AG09309 (cell line): ENCODE measurements at places on chromosomes 11 and 22.

DNA sequence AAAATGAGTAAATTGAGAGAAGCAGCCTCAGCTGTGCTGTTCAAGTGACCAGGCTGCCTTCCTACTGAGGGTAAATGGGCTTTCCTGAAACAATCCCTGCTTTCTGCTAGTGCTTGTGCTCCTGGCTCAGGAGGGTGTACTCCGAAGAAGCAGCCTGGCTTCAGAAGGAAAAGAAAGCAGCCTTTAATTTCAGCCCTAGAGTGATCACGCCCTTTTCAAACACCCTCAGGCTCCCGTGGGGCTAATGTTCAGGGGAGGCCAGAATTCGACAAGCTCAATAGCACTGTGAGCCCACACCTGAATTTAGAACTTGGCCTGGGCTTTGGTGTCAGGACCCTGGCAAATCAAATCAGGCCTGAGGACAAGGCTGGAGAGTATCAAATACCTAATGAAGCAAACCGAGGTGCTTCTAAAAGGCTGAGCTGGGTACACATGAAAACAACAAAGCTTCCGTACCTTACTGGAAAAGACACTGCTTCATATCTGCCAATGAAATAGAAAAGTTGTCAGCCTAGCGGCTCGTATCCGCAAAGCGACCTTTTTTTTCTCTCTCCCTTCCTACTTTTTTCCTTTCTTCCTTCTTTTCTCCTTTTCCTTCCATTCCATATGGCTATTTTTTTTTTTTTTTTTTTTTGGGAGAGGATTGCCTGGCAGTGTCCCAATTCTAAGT lies 387.8 kb downstream of the SOX6 start:
- no peak for DNase-seq

GRCh38 chr11:122004446-122004845 lies 111.6 kb downstream of the BLID start:
- no peak for DNase-seq

DNA sequence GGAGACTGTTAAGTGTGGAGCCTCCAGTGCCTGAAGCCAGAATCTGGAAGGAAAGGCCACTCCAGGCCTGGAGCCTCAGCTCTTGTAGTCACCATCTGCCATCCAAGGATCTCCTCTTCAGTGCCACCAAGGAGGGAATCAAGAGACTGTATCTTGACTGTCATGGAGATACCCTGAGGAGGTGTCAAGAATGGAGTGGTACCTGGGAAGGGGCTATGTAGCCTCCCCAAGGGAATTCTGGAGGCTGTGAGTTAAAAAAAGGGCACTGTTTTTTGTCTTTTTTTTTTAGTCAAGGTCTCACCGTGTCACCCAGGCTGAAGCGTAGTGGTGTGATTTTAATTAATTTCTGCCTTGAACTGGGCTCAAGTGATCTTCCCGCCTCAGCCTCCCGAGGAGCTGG lies 3.2 kb upstream of the C22orf15 start:
- DNase-seq = no peak

DNA sequence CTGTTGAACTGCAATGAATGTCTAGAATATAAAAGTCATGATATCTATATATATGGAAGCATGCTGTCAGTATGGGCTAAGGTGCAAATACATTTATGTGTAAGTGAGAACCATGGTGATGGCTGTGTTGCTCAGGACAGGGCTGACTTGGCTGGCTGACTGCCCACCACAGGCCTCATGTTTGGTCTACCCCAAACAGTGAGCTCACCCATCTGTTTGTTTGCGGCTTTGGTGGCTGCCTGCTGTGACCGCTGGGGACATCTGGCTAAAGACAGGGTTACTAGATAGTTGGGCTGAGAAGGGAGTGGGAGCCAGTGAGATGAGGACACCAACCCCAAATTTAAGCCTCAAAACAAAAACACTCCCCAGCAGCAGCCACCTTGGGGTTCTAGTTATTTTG lies 6.3 kb downstream of the CD44 start:
- no peak for DNase-seq

DNA sequence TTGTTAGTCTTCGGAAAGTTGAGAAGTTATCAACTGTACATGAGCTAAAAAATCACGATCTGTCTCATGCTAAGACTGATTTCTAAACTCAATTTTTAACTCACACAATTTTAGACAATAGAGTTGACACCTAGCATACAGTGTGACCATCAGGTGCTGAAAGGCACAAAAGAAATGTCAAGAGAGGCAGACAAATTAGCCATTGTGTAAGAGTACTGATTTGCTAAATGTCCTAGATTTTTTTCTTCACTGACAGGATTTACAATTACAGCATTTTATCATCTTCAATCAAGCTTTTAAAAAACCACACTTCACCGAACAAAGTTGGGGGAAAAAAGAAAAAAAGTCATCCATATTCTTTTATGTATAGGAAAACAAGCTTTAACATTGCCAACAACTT lies 7.0 kb downstream of the LGR4 start:
- no peak for DNase-seq

- no peak for DNase-seq
Observed at GRCh38 chr11:16291729-16292128, 64.6 kb downstream of the SOX6 start.

- no peak for DNase-seq
Observed at GRCh38 chr11:68950270-68950669, 30.5 kb downstream of the MRGPRD start.

GRCh38 chr11:91700854-91701253 lies 523.8 kb upstream of the FAT3 start:
- no peak for DNase-seq

DNA sequence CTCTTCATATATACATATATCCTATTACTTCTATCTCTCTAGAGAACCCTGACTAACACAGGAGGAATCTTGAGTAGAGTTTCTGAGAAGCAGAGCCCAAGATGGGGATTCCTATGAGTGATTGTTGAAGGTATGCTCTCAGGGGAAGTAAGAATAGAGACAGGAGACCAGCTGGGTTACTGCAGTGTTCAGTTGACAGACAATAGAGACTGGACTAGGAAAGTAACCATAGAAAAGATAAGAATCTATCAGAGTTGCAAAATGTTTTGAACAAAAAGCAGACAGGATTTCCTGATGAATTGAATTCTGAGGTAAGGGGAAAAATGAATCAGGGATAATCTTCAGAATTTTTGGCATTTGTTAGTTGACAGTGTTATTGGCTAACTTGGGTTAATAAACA lies 54.4 kb downstream of the SLC17A6 start:
- DNase-seq = no peak

GRCh38 chr11:126357055-126357962 lies 1.8 kb downstream of the ST3GAL4 start:
- no peak for DNase-seq

DNA sequence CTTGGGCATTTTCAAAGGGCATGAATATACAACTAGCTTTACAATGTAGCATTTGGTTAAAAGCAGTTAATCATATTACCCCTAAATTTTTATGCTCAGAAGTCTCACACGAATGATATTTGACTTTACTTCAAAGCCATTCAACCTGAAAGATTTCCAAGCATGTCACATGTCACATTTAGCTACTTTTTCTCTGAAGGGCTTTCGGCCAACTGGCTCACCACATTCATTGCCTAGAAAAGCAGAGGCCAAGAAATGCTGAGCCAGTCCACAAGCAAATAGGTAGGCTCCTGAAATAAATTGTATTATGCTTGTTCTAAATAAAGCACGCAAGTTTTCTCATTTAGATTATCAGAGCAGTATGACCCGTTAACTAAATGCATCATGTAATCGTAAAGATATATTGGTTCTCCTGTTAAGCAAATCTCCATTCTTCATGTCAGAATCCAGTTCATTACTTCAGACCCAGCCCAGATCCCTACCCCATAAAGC lies 30.6 kb downstream of the PAX6 start:
- DNase-seq = no peak

DNA sequence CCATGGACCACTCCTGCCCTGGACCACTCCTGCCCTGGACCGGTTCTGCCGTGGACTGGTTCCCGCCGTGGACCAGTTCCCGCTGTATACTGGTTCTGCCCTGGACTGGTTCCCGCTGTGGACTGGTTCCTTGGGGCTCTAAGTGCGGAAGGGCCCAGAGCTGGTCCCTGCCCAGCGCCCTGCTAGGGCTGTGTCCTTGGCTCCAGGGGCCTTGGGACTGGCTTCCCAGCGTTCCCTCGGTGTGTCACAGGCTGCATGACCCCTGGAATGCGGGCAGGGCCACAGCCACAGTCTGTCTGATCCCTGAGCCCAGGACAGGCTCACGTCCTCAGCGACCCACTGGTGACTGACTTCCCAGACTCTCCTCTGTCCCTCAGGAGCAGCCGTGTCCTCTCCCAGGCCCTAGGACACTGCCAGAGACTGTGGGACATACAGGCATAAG lies 412.2 kb downstream of the TBC1D22A start:
- no peak for DNase-seq

DNA sequence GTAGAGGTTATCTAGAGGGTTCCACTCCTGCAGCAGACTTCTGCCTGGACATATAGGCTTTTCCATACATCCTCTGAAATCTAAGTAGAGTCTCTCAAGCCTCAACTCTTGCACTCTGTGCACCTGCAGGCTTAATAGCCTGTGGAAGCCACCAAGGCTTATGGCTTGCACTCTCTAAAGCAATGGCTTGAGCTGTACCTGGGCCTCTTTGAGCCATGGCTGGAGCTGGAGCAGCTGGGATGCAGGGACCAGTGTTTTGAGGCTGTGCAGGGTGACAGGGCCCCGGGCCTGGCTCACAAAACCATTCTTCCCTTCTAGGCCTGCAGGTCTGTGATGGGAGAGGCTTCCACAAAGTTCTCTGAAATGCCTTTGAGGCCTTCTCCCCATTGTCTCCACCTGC lies 2.9 kb upstream of the NXPE4 start:
- no peak for DNase-seq

DNA sequence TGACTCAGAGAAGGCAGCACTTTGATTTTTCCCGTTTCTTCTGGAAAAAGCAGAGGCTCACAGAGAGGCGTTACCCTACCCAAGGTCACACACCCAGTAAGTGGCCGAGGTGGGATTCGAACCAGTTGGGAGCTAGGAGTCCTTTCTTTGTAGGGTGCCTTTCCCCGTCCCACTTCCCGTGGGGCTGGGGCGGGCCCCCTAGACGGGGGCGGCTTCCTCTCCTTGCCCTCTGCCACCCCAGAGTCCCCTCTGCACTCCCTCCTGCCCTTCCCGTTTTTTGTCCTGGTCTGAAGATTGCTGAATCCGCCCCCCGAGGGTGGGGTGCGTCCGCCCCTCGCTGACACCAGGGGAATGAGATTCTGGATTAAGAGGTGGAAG lies 747 bp downstream of the TPCN2 start:
- no peak for DNase-seq

- DNase-seq = no peak
Observed at GRCh38 chr11:91296629-91297028, 928.0 kb upstream of the FAT3 start.

DNA sequence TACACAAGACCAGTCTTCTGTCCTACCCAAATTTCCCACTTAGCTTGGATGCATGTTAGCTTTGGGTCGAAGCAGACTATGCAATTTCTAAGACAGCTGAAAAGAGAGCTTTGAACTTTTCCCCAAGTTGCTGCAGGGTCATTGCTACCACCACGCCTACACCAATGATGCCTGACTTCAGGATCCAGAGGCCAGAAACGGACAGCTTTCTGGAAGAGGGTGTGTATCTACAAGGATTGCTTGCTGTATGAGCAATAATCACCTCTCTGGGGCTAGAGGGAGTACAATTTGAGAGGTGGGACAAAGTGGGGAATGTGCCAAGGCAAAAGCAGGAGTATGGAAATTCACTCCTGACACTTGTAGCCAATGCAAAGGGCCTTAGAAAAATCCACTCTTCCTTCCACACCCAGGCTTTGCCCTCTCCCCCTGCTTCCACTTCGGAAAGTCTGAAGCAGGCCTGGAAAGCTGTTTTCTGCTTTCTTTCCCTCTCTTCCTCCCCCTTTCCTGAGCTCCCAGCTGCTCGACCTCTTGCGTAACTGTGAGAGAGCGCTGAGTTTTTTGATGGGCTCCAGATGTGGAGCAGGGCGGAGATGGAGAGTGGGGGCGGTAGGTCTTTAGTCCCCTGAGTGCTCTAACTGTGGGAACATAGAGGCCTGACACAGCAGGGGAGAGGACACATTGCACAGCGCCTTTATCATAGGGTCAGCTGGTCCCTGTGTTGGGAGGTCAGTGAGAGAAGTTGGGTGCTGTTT lies 2.1 kb upstream of the PHLDB1 start:
- peak; percentile 84 for DNase-seq

GRCh38 chr11:68150037-68150436 lies 28.8 kb upstream of the CHKA start:
- DNase-seq = no peak

DNA sequence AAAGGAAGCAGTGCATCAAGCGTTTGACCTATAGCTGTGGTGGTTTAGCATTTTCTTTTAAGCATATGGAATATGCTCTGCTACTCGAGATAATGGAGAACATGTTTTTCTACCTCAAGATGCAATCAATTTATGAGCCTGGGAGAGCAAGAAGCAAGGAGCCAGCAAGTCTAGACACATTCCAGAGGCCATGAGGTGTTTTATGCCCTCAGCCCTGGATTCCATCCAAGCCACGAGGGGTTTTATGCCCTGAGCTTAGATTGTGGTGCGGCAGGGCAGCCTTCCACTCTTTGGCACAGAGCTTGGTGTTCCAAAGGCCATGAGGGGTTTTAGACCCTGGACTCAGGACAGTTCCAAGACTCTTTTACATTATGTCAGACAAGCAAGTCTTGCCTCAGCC lies 11.7 kb upstream of the DNAJB13 start:
- no peak for DNase-seq

- peak; percentile 16 for DNase-seq
Observed at GRCh38 chr11:57249384-57250319, 12.6 kb upstream of the APLNR start.

GRCh38 chr11:48103621-48104567 lies 112.7 kb upstream of the OR4B1 start:
- DNase-seq = no peak

- DNase-seq = no peak
Observed at GRCh38 chr22:27747396-27748221, 53.9 kb downstream of the MN1 start.

- DNase-seq = no peak
Observed at GRCh38 chr11:20351136-20351535, 12.4 kb upstream of the HTATIP2 start.

- no peak for DNase-seq
Observed at GRCh38 chr22:50498322-50498890, 9.1 kb downstream of the LMF2 start.

DNA sequence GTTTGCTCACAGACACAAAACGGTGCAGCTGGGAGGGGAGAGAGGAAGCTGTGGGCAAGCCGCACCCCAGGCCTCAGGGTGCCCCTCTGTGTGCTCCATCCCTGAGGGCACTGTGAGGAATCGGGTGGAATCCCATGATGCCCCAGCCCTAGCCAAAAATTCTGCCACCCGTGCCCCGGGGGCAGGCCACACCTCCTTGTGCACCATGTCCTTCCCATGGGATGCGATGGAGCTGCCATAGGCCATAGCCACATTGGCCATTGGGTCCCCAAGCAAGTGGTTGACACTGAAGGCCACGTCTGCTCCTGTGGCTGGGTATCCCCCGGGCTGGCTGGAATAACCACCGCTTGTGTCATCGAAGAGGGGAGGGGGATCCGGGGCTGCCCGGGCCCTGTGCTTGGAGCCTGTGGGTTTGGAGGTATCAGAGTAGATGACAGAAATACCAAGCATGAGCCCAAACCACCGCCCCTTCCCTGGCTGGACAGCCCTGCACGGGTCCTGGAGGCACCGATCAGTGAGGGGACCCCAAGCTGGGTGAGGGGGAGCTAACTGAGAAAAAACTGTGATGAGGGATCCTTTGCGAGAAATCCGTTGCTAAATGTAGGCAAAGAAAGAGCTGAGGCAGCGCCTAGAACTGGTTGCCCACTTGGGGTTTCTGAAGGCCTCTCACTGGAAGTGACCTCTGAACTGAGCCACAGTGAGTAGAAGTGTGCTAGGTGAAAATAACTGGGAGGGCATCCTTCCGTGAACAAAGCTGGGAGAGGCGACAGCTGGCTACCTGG lies 863 bp downstream of the YIF1A start:
- no peak for DNase-seq

- DNase-seq = no peak
Observed at GRCh38 chr22:45238076-45238956, 2.4 kb downstream of the KIAA0930 start.
